ENCODE measurements at places on chromosomes 7 and 10. TPM values are rescaled to one million over a fixed set of nuclear protein-coding genes. Genes with fewer than 3 reads are reported as not detected.

MYH16 gene
- not detected for total RNA-seq

RBM20 gene
- total RNA-seq, result under 0.01 TPM

SFXN2 gene
- total RNA-seq, result 1.0 TPM

AQP1 gene
- 44.6 TPM for total RNA-seq

RHOBTB1 gene
- total RNA-seq, result 19.8 TPM

ZNF438 gene
- 3.9 TPM for total RNA-seq

TMEM176A gene
- 61.1 TPM for total RNA-seq

LIPM gene
- total RNA-seq, result not detected

PHKG1 gene
- total RNA-seq, result 1.3 TPM

ABCA13 gene
- 0.26 TPM for total RNA-seq

MKLN1 gene
- total RNA-seq, result 26.7 TPM

THSD7A gene
- 0.83 TPM for total RNA-seq

GPR141 gene
- under 0.01 TPM for total RNA-seq

RAMP3 gene
- under 0.01 TPM for total RNA-seq

ACSL5 gene
- total RNA-seq, result 1.7 TPM

NRBF2 gene
- 49.2 TPM for total RNA-seq

SDHAF3 gene
- total RNA-seq, result 8.7 TPM

FAM131B gene
- total RNA-seq, result 3.8 TPM

SPDYE16 gene
- total RNA-seq, result 0.17 TPM

OR2A1 gene
- under 0.01 TPM for total RNA-seq

LRIT1 gene
- not detected for total RNA-seq

TFPI2 gene
- total RNA-seq, result 14.4 TPM

C10orf62 gene
- total RNA-seq, result not detected

HABP2 gene
- not detected for total RNA-seq

VPS26A gene
- 44.1 TPM for total RNA-seq

NUDT13 gene
- 2.1 TPM for total RNA-seq

GALNT17 gene
- total RNA-seq, result under 0.01 TPM

SLC26A5 gene
- not detected for total RNA-seq

DLX5 gene
- not detected for total RNA-seq

VSTM4 gene
- total RNA-seq, result 4.4 TPM

NEUROD6 gene
- not detected for total RNA-seq

SLC39A12 gene
- total RNA-seq, result not detected

VPS37D gene
- 6.2 TPM for total RNA-seq

NME8 gene
- total RNA-seq, result not detected

HOXA5 gene
- 22.1 TPM for total RNA-seq

MRLN gene
- not detected for total RNA-seq

TMEM130 gene
- 0.26 TPM for total RNA-seq

PNLIPRP2 gene
- not detected for total RNA-seq

SLC18A3 gene
- total RNA-seq, result not detected

LRRC17 gene
- 12.6 TPM for total RNA-seq

LDB3 gene
- under 0.01 TPM for total RNA-seq

SEMA3D gene
- total RNA-seq, result 12.1 TPM

ASZ1 gene
- not detected for total RNA-seq

ITGB8 gene
- total RNA-seq, result 100 TPM

SPDYE9 gene
- total RNA-seq, result not detected

LRRC18 gene
- total RNA-seq, result 0.66 TPM

MACROH2A2 gene
- 12.1 TPM for total RNA-seq

ST8SIA6 gene
- 0.26 TPM for total RNA-seq

SH3PXD2A gene
- 26.2 TPM for total RNA-seq

CLCN1 gene
- under 0.01 TPM for total RNA-seq

C7orf33 gene
- not detected for total RNA-seq

ANKMY2 gene
- 33.1 TPM for total RNA-seq

All from fibroblast of lung (primary cell).